H9 (cell line): ENCODE measurements at places on chromosomes 7 and 10. TPM values are rescaled to one million over a fixed set of nuclear protein-coding genes. Genes with fewer than 3 reads are reported as not detected.

- no peak overlapping the region for H3K4me3 ChIP-seq
- H3K27me3 ChIP-seq: no peaks in the 10 kb centered on the region
- H3K4me1 ChIP-seq: peaks cover 8% of the 10 kb centered on the region; the same call in 1 of the 2 replicates
- H3K36me3 ChIP-seq: no peaks in the 10 kb centered on the region
- DNase-seq: no peak
These were observed 255.3 kb downstream of the STK31 start for GRCh38 chr7:23965296-23965695.

DNA sequence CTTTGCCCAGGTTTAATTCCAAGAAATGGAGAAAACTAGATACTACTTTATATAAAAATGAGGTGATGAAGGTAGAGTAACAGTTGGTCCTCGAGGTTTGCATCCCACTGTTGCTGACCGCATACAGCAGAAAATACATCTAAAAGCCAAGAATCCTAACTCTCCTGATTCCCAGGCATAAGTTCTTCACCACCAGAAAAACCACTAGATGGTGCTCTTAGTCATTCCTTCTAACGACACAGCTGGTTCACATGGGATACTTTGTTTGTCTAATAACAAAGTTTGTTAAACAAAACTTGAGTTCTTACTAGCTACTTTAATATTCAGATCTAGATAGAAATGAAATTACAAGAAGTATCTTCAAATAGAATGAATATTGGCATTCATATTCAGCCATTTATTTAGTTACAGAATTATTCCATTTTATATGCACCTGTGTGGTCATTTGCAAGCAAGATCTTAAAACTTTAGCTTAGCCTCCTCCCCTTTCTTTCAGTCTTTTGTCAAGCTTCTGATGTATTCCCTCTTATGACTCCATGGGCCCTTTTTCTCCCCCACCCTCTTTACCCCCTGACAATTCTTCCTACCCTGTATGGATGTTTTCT, 54.1 kb upstream of the CYP26C1 start:
- H3K27me3 ChIP-seq: no peaks in the 10 kb centered on the region
- no peak for DNase-seq

GRCh38 chr7:108997480-108997879, 427.8 kb downstream of the DNAJB9 start:
- DNase-seq: no peak
- H3K36me3 ChIP-seq: no peaks in the 10 kb centered on the region; the same call in 2 of the 3 replicates
- H3K27me3 ChIP-seq: no peaks in the 10 kb centered on the region
- H3K4me3 ChIP-seq: no peak overlapping the region

DNA sequence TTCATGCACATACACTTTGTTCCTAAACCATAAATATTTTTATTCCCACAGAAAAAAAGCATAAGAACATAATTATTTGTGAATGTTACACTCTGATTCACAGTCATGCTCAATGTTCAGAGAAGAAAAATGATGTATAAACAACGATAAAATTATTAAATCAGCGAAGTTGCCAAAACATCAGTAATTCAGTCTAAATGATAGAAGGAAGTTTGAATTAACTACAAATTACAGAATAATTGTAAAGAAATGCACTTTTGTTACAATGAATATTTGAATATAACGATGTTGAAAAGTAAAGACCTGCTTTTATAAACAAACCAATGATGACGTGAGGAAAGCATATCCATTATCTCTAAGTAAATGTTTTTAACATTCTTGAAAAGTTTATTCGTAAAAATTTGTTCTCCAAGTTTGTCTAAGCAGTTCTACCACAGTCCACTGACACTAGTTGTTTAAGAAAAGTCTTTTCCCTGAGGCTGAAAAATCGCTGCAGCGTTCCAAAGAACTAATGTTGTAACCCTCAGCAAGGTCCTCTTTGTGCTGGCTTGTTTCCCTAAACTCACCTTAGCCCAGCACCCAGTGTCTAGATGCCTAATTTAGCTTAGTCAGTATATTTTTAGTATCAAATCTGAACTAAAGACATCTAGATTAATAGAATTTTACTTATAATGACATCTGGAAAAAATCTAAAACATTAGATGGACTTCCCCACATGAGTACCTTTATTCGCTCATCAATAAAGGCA, 30.4 kb downstream of the TSPAN12 start:
- no peak overlapping the region for H3K4me3 ChIP-seq
- H3K36me3 ChIP-seq: peaks cover 16% of the 10 kb centered on the region
- H3K27me3 ChIP-seq: no peaks in the 10 kb centered on the region
- H3K27ac ChIP-seq: no peak overlapping the region
- peaks cover 2% of the 10 kb centered on the region; the same call in 1 of the 2 replicates for H3K4me1 ChIP-seq

- H3K27me3 ChIP-seq: no peaks in the 10 kb centered on the region
- no peak overlapping the region for H3K4me3 ChIP-seq
- DNase-seq: no peak
- H3K4me1 ChIP-seq: no peaks in the 10 kb centered on the region; the same call in 1 of the 2 replicates
- no peak overlapping the region for H3K27ac ChIP-seq
These were observed 4.9 kb upstream of the MTPN start for GRCh38 chr7:135981958-135982646.

- no peaks in the 10 kb centered on the region for H3K4me1 ChIP-seq
- no peak overlapping the region for H3K4me3 ChIP-seq
- H3K36me3 ChIP-seq: peaks cover 5% of the 10 kb centered on the region
These were observed 60.9 kb downstream of the ANKRD7 start for GRCh38 chr7:118285358-118285757.

GRCh38 chr10:23173214-23174073, 18.7 kb upstream of the PTF1A start:
- H3K27ac ChIP-seq: no peak overlapping the region
- no peaks in the 10 kb centered on the region for H3K4me1 ChIP-seq
- DNase-seq: peak; percentile 74

DNA sequence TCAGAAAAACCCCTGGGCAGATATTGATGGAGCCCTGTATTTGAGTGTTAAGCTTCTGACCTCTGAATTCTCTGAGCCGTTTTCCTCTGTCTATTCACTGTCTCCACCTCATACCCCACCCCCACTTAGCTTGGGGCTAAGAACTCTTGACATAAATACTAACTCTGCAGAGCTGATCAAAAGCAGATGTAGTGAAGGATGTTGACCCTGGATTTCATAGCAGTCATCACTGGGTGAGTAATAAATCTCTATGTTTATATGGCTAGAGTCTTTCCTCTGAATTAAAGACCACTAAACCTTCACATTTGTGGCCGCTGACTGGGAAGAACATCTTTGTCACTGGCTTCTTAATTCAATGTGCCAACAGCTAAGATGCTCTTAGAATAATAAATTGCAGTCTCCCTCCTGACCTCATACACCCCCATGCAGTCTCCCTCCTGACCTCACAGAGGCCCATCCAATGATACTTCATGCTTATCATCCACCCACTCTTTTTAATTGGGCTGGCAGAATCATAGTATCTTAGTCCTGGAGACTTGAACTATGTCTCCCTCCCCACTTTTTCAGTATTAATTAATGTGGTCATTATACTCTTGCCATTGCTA, 78.0 kb upstream of the MACROH2A2 start:
- no peaks in the 10 kb centered on the region for H3K4me1 ChIP-seq

DNA sequence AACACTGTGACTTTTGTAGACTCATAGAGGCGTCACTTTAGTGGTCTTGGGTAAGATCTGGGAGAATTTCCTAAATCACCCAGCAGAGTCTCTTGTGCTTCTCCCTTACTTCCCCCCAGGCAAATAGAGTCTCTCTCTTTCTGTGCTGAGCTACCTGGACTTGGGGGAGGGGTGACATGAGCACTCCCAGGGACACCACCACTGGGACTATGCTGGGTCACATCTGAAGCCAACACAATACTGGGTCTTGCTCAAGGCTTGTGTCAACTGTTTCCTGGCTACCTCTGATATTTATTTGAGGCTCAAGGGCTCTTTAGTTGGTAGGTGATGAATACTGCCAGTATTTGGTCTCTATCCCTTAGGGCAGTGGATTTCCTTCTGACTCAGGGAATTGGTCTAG, 214.6 kb upstream of the TPK1 start:
- no peak for DNase-seq
- H3K4me3 ChIP-seq: no peak overlapping the region
- no peaks in the 10 kb centered on the region for H3K36me3 ChIP-seq

DNA sequence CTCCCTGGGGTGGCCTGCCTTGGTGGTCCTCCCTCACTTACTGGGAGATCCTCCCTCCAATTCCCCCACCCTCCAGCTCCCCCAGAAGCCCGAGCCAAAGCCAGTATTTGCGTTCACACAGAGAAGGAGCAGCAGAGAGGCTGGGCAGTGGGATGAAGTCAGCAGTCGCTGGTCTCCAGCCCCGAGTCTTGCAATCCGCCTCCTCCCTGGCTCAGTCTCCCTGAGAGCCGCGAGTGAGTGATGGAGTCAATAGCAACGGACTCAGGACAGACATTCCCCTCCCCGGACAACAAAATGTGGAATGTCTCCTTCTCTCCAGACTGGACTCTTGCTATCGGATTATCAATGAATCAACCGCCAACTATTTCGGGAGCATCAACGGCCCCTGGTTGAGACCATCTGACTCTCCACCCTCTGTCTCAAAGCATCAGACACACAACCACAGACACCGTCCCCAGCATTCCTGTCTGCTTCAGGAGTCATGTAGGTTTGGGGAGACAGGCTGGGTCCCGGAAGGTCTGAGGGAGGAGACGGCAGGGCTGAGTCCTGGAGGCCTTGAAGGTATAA, 178.4 kb downstream of the SH3PXD2A start:
- no peak overlapping the region for H3K27ac ChIP-seq
- H3K4me1 ChIP-seq: no peaks in the 10 kb centered on the region
- H3K4me3 ChIP-seq: no peak overlapping the region
- no peaks in the 10 kb centered on the region for H3K27me3 ChIP-seq

DNA sequence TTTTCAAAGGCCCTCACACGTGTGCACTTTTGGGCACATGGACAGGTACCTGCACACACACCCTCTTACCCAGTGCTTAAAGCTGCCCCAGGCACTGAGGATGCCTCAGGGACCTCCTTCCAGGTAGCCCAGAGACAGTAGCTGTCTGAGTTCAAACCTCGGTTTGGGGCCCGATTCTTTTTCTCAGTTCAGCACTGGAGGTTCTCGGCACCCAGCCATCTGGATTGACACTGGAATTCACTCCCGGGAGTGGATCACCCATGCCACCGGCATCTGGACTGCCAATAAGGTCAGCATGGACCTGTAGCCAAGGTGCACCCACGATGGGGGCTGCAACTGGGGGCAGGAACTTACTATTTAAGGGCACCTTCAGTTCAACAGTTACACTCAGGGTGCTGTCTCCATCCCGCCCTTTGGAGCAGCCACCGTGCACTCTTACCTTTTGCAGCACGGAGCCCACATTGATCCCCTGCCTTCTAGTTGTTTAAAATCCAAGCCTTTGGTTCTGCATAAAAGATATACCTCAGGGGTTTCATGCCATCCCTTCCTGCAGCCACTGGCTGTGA, 17.7 kb downstream of the CPA5 start:
- no peaks in the 10 kb centered on the region; the same call in 1 of the 2 replicates for H3K4me1 ChIP-seq
- DNase-seq: no peak
- H3K27ac ChIP-seq: no peak overlapping the region
- no peaks in the 10 kb centered on the region for H3K27me3 ChIP-seq

Gene GPNMB
- total RNA-seq: 1.2 TPM in 2 replicates

Gene RELN
- 0.02 TPM in 1 of 2 replicates, not detected in the other for total RNA-seq

Gene SPDYE18
- total RNA-seq: not detected in 2 replicates

Gene SP8
- total RNA-seq: 3.5 TPM in 2 replicates

Gene PDZD7
- total RNA-seq: 1.7 and 2.0 TPM in 2 replicates

Gene ANKRD22
- total RNA-seq: not detected in 2 replicates

Gene DGKI
- total RNA-seq: 0.55 and 0.77 TPM in 2 replicates
